ENCODE measurements at places on chromosomes 1 and 21.

DNA sequence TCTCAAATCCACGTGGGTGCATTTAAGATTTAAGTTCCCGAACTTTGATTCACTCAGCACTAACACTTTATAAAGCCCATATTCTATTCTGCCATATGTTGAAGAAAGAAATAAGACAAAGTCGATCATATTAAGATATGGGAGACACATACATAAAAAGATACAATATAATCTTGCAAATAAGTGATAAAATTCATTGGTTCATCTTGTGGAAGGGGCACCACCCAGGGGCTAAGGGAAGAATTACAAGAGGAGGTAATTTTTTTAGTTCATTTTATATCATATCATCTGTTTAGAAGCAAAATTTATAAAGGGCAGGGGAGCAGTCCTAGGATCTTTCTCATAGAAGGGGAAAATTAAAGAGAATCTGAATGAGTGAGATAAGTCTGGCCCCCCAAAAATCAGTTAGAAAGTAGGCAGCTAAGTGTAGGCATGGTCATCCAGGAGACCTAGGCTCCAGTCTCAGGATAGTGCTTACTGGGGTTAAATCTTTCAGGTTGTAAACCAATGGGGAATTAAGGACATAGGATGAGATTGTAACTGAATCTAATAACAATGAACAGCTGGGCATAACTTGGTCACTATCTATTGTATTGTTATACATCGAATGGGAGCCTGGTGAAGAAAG lies 124.2 kb upstream of the L1TD1 start:
- DNase-seq, result peak; percentile 26

DNA sequence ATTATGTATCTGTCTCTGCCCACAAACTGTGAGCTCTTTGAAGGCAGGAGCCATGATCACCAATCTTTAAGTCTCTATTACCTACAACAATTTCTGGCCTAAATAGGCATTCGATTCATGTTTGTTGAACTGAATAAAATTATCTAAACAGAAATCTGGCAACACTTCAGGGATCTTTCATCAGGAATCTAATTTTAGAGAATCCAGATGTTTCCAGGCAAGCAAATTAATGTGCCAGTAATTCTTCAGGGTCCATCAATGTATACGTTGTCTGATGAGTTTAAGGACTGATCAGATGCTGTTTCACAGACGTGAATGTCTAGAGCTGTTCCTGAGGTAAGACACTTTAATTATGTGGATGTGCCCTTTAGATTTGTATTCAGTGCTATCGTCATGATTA lies 524.4 kb downstream of the PTPRC start:
- DNase-seq, result no peak

GRCh38 chr1:226454349-226454748 lies 46.5 kb upstream of the PARP1 start:
- no peak for DNase-seq

DNA sequence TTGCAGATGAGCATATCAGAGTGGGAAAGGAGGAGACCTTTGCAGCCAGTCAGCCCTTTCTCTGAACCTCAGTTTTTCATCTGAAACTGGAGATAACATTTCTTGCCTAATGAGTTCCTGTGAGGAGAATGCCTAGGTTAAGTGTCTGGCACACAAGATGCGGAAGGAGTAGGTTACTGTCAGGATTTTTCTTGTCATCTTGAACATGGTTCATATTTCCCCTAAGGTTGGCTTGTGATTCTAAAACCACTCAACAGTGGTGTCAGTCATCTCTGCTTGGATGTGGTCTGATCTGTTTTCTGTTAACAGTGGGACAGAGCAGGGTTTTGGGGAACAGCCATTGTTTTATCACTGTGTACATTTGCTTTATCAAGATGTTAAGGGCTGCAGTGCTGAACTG lies 70.6 kb downstream of the TGFB2 start:
- no peak for DNase-seq

DNA sequence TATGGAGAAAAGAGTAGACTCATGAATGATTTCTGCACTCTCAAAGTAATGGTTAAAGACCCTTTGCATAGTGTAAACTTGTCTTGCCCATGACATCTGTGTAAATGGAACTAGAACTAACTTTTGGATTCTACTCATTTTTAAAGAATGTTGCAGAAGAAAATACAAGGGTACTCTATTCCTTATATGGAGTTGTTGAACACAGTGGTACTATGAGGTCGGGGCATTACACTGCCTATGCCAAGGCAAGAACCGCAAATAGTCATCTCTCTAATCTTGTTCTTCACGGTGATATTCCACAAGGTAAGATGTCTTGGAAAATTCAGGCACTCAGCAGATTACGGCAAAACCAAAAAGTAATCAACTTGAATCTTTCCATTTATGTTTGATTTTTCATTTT lies 19.8 kb downstream of the CCT8 start:
- DNase-seq, result no peak

GRCh38 chr1:88421997-88422396 lies 262.1 kb upstream of the PKN2 start:
- no peak for DNase-seq

DNA sequence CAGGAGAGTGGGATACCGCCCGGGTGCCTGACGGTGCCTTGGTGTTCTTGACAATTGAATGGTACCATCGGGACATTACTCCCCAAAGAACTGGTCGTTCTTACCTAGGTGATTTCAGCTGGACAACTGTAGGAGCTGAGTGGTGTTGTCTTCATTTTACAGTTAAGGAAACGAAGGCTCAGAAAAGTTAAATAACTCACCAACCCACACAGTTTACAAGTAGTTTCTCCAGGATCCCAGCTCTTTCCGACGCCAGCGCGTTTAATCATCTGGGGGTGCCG lies 1.6 kb downstream of the PIK3CD start:
- DNase-seq, result no peak

DNA sequence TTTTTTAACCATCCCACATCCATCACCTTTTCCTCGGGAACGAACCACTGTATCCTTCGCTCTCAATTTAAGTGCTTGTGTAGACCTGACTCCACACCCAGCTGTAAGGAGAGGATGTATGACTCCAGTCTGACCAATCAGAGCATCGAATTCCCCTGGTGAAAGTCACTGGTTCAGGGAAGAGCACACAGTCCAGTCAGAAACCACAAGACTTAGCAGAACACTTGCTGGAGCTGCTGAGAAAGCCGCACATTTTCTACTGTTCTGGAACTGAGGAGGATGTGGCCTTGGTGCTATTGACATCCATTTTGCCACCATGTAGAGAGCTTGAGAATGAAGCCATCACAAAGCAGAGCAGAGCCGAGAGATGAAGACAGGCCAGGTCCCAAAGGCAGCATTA lies 59.9 kb upstream of the CNN3 start:
- DNase-seq, result no peak

GRCh38 chr1:185567440-185567839 lies 166.8 kb upstream of the HMCN1 start:
- DNase-seq, result no peak

DNA sequence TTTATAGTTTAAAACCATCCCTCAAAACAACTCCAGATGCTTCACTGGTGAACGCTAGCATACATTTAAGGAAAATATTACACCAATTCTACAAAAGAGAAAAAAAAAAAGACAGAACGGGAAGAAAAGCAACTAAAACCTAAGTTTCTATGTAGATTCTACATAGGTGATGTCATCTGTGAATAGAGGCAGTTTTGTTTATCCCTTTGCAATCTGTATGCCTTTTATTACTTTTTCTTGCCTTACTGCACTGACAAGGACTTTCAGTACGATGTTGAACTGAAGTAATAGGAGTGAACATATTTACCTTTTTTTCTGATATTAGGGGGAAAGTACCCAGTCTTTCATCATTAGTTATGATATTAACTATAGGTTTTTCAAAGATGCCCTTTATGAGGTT lies 101.7 kb upstream of the HAO2 start:
- no peak for DNase-seq

DNA sequence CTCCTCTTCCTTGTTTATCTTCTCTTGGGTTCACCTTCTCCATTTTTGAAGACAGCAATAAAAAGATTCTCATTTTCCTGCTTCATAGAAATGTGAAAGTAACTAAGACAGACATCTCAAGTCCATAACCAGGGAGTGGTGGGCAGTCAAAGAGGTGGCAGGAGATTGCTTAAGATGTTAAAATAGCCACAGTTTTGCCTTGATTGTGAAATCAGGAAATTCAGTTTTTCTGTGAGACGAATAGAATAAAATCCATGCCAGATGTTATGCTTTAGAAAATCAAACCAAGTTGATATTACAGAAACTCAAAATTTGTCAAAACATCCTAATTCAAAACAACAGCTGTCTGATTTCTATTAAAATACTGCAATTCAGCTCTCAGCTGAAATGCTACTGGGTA lies 57.2 kb downstream of the TNN start:
- no peak for DNase-seq

DNA sequence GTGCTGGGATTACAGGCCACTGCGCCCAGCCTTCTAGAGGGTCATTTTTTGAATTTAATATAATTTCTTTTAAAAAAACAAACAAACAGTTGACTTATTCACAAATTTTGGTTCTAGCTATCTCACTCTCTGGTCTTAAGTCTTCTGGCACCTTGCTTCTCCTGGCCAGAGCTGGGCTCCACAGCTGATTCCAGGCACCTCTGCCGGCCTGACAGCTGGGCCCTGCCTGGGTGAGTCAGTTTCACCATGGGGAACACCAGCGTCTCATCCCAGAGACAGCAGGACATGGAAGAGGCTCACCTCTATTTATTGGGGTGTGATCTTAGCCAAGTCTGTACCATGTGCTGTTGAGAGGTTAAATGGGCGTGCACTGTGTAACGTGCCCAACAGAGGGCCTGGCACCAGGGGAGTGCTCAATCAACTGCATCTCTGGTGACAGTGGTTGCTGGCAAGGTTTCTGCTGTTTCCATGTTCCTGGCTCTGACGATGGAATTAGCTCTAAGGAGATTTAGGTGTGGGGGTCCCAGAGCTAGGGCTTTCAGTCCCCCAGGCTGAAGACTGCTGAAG lies 956 bp downstream of the CPLANE2 start:
- DNase-seq, result peak; percentile 62

DNA sequence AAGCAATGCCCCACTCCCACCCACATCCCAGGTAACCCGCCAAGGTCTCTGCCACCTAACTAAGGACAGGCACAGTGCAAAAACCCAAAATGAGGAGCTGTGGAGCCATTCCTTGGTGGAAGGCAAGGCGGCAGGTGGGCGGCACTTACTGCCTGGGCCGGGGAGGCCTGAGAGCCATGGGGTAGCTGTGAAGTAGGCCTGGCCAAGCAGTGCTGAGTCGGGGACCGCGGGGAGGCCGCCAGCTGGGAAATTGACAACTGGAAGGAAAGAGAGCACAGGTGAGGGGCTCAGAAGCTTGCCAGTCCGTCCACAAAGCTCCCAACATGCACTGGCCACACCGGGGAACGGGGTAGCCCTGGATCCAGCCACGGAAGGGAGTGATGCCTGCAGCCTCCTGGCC lies 85.3 kb downstream of the NPHP4 start:
- no peak for DNase-seq

GRCh38 chr1:116257836-116258235 lies 115.2 kb upstream of the ATP1A1 start:
- no peak for DNase-seq

GRCh38 chr1:27885114-27885528 lies 12.8 kb downstream of the THEMIS2 start:
- no peak for DNase-seq

GRCh38 chr1:39102537-39103327 lies 76.6 kb downstream of the NDUFS5 start:
- DNase-seq, result peak; percentile 54

GRCh38 chr1:64248065-64248464 lies 44.6 kb downstream of the UBE2U start:
- peak; percentile 57 for DNase-seq

- DNase-seq, result no peak
These were observed 243.1 kb downstream of the CACNA1E start for GRCh38 chr1:181726320-181727012.

DNA sequence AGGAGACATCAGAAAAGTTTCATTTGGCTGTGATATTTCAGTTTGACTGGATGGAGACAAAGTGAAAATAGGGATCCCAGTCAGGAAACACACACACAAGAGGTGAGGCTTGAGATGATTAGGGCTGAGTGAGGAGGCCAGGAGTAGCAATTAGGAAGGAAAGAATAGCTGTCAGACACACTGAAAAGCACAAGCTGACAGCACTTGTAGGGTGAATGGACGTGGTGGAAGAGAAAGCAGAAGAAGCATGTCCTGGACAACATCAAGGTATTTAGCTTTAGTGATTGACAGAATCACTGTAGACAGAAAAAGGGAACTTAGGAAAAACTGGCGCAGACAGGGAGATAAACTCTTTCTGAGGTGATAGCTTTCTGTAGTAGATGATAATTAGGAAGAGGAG lies 347.7 kb downstream of the TGFB2 start:
- no peak for DNase-seq

DNA sequence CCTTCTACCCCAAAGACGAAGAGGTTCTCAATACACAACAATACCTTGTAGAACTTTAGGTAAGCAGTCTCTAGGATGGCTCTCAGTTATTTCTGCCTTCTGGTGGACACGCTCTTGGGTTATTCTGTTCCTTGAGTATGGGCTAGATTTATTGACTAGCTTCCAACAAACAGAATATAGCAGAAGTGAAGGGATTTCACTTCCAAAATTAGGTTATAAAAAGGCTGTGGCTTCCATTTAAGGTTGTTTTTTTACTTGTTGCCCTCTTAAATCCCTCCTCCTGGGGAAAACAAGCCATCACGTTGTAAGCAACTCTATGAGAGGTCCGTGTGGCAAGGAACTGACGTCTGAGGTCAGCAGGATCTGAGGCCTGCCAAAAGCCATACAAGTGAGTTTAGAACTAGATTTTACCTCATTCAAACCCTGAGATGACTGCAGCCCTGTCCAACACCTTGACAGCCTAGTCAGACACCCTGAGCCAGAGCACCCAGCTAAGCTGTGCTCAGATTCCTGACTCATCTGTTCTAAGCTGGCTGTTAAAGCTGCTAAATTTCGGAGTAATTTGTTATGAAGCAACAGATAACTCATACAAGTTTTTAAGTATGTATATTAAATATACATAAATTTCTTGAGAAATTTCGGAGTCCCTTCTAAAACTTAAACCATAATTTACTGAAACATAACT lies 12.7 kb downstream of the SSX2IP start:
- DNase-seq, result no peak

DNA sequence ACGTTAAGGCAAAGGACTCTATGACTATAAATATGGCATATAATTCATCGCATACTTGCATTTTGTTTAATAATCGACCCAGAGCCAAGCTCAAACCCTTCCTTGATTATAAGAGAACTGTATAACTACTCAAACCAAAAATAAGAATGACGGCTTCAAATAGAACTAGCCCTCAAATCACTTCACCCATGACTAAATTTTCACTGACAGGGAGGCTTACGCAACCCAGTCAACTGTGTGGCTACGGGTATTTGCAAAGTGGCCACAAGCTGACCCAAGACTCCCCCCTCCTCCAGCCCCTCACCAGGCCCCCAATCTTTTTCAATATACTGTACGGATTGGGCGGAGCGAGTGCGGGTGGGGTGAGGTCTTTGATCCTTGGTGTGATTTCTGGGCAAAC lies 268.3 kb downstream of the ASTN1 start:
- DNase-seq, result no peak

- DNase-seq, result no peak
These were observed 12.0 kb downstream of the F11R start for GRCh38 chr1:161008869-161009510.

- no peak for DNase-seq
These were observed 243.1 kb upstream of the PKN2 start for GRCh38 chr1:88441022-88441421.

Data from iPS-NIHi11 (cell line).